ENCODE measurements at places on chromosomes 4 and X.

DNA sequence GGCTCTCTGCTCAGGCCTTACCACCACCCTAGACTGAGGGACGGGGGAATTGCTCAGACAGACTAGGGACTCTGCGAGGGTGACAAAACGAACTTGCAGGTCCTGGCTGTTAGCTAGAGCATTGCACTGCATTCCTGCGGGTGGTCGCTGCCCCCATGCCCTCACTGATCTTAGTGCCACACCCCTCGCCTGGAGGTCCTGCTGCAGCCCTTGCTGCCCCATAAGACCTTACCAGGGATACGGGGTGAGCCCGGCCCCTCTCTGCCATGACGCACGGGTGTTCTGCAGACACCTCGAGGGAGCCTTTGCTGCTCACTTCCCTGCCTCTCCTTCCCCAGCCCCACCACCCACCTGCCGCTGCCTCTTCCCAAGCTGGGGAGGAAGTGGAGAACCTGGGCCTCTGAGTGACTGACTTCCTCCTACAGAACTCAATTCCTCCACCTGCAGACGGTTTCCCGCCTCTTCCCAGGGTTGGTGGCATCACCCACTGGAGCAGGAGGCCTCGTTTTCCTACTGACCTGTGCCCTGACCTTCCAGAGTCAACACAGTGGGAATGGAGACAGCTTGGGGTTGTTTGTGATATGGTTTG lies 19.8 kb upstream of the TBC1D14 start:
- DNase-seq: no peak

- DNase-seq: no peak
Measured at GRCh38 chr4:120664851-120665250, 257.7 kb downstream of the PRDM5 start.

- no peak for DNase-seq
Measured at GRCh38 chr4:127917151-127917550, 36.5 kb downstream of the PLK4 start.

- no peak for DNase-seq
Measured at GRCh38 chr4:149549911-149550310, 265.7 kb downstream of the IQCM start.

DNA sequence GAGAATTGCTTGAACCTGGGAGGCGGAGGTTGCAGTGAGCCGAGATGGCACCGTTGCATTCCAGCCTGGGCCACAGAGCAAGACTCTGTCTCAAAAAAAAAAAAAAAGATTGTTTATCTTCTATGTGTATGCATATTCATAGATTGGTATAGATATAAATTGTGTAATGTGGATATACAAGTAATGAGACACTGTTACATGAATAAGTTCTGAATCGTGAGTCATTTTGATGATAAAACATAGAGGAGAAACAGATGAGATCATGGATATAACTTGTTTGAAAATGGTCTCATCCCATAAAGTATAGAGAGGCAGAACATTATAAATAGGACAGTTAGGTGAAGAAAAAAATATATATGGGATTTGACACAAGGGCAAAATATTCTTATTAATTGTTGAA lies 628.0 kb downstream of the IL1RAPL1 start:
- DNase-seq: no peak

GRCh38 chrX:120625371-120625770 lies 4.5 kb downstream of the C1GALT1C1 start:
- no peak for DNase-seq

DNA sequence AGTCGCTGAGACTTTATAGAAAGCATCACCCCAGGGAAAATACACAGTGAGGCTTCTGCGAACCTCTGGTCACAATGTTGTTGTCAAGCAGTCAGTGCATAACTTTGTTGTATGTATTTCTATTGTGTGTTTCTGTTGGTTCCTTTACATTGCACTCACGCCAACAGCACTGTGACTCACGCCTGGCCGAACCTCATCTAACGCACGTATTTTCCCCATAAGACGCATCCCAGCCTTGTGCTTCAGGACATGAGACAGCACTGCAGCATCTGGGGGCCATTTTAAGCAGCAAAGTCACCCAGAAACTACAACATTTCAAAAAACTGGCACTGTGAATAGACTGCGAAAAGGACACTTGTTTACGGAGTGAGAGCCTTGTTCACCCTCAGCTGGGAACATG lies 30.6 kb downstream of the TBL1X start:
- no peak for DNase-seq

DNA sequence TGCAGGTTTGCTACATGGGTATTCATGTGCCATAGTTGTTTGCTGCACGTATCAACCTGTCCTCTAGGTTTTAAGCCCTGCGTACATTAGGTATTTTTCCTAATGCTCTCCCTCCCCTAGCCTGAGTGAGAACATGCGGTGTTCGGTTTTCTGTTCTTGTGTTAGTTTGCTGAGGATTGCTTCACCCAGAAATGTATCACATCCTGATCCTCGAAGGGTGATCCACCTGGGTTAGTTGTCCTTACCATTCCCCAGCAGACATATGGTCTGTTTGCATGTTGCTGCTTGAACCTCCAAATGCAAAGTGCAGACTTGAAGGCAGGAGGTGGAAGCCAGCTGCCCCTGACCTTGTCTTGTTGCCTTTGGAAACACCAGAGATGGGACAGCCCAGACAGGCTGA lies 161.5 kb upstream of the WDR1 start:
- DNase-seq: no peak

- DNase-seq: no peak
Measured at GRCh38 chrX:31366041-31366440, 294.2 kb upstream of the FTHL17 start.

GRCh38 chrX:103540145-103540544 lies 20.9 kb upstream of the RAB40A start:
- no peak for DNase-seq

- no peak for DNase-seq
Measured at GRCh38 chr4:40916880-40917279, 167.1 kb downstream of the NSUN7 start.

DNA sequence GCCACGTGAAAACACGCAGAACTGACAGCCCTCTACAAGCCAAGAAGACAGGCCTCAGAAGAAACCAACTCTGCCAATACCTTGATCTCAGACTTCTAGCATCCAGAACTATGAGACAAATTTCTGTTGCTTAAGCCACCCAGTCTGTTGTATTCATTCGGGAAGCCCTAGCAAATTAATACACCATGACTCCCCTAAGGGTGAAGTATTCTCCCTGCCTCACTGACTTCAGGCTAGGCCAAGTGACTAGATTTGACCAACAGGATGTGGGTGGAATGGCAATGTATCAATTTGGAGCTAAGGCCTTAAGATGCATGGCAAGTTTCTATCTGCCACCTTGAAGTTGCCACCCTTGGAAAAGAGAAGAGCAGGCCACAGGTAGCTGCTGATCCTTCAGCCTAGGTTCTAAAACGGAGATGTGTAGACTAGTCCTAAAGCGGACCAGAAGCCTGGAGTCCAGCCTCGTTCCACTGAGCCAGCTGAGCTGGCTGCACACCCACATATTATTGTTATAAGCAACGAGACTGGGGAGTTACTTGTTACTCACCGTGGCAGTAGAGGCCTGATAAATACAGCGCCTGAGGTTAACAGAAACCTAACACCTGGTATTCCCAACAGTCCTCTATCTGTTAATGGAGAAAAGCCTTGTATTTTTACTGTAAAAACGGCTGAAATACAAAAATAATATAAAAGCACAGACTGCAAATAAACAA lies 16.4 kb downstream of the SCARB2 start:
- no peak for DNase-seq

GRCh38 chr4:54727346-54727745 lies 69.6 kb downstream of the KIT start:
- no peak for DNase-seq

DNA sequence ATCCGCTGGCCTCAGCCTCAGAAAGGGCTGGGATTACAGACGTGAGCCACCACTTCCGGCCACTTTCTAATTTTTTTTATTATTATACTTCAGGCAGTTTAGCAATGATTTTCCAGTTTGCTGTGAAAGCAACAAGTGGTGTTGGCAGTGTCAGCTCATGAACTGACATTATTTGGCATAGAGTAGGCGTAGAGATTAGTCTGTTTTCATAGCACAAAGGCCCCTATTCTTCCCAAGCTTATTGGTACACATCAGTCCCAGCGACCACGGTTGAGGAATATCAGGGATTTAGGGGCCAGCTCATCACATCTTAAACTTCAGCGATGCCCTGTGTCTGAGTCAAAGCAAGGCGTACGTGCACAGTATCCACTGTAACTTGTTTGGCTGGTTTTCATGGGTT lies 53.0 kb upstream of the RASSF6 start:
- DNase-seq: no peak

DNA sequence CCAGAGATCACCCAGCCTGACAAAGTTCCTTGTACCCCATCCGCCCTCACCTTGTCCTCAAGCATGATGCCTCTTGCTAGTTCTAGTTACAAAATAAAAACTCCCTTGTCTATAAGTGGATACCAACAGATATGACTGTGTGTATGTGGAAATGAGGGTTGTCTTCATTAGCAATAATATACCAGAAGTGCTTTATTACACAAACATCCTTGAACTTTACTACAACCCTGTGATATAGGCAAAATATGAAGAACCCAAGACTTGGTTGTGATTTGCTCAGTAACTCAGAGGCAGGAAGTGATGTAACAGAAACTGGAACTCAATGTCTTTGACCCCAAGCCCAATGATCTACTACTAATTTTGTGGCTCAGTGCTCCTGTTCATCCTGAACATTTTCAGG lies 97.6 kb downstream of the AKAP4 start:
- DNase-seq: no peak

DNA sequence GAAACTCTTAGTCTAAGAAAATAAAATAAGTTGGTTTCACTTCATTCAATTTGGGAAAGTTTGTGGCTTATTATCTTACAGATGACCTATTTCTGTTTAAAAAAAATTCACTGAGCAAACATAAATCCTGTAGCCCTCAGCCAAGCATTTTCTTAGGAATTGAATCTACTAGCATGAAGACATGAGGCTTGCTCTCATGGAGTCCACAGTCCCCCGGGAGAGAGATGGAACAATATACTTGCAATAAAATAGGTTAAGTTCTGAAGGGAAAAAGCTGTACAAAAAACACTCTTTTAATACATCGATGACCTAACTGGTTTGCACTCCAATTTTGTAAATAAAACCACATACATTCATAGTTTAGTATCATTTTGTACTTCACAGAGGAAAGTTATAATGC lies 642.6 kb upstream of the FAM241A start:
- DNase-seq: no peak

GRCh38 chr4:8296491-8296890 lies 26.9 kb downstream of the HTRA3 start:
- no peak for DNase-seq

- peak; percentile 16 for DNase-seq
Measured at GRCh38 chr4:73341454-73341853, 62.6 kb upstream of the ALB start.

DNA sequence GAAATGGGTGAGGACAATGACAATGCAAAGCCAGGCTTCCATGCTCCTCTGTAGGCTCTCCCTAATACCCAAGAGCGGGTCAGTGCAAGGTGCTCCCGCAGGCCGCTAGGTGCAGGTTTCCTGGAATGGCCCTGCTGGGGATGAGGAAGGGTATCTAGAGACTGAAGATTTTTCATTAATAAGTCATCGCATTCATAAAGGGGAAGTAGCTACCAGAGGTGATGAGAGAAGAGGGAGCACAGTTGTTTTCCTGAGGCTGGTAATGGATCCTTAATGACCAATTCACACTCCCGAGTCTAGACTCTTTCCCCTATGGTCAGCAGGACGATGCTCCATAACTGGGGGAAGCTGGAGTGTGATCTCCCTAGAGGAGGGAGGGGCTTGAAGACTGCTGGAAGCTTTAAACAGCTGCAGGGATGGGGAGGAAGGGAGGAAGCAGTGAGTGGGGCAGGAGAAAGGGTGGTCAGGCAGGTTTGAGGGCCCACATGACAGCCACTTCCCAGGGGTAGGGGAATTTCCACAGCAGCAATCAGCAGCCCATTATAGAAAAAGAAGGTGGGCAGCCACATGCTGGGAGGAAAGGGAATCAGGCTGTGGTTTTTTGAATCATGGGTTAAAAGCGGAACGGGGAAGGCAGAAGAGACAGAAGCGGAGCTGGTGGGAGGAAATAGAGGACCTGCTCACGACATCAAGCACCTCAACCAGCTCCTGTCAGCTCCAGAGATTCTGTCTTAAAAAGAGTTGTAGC lies 10.2 kb upstream of the ATP6AP2 start:
- DNase-seq: no peak

GRCh38 chrX:153530411-153531129 lies 13.1 kb downstream of the ATP2B3 start:
- no peak for DNase-seq

- DNase-seq: no peak
Measured at GRCh38 chr4:151035911-151036310, 20.8 kb upstream of the LRBA start.

GRCh38 chr4:53576676-53577372 lies 14.5 kb downstream of the LNX1 start:
- DNase-seq: no peak

DNA sequence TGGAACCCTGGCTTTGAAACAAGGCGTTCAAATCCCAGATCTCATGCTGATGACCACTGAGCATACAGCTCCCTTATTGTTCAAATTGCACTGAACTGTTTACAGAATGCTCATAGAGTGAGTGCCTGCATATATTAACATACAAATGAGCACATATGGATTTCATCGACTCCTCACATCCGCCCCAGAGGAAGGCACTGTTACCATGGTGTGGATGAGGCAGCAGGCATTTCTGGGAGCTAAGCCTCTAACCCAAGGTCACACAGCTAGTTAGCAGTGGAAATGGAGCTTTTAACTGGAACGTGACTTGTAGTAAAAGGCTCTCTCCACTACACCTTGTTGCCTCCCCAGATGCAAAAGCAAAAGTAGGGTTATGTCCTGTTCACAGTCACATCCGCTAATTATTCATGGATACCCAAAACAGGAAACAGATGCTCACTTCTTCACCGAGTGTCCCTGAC lies 289.7 kb downstream of the STK32B start:
- DNase-seq: no peak

DNA sequence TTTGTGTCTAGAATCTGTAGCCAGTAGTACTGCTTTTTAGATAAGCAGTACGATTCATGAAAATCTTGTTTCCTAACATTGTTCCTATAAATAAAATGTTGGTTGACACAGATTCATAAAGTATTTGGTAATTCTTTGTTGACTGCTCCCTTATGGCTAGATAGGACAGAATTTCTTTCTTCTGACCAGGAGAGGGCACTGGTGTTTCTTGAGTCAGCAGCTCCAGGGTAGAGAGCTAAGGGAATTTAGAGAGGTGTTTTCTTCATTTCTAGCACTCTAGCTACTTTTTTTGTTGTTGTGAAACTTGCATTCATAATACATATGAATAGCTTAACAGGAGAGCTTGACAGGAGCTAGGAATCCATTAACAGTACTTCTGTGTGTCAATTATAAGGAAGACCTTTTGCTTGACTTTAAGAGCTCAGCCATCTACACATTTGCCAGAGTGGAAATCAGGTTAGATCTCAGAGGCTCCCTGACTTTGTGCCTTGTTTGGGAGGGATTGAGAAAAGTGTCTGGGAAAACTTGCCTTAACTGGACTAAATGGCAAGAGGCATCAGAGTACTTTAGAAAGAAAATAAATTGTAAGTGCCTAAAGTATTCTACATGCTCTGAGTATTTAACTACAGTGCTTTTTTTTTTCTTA lies 756.1 kb downstream of the SH3BGRL start:
- DNase-seq: no peak

GRCh38 chr4:154435895-154436294 lies 55.7 kb downstream of the DCHS2 start:
- no peak for DNase-seq

GRCh38 chrX:150983521-150984168 lies 510 bp downstream of the HMGB3 start:
- no peak for DNase-seq

Data from NCI-H1417 treated with DMSO at 0.1 percent for 48 hours (cell line).